ENCODE measurements at places on chromosomes 6 and 20.

DNA sequence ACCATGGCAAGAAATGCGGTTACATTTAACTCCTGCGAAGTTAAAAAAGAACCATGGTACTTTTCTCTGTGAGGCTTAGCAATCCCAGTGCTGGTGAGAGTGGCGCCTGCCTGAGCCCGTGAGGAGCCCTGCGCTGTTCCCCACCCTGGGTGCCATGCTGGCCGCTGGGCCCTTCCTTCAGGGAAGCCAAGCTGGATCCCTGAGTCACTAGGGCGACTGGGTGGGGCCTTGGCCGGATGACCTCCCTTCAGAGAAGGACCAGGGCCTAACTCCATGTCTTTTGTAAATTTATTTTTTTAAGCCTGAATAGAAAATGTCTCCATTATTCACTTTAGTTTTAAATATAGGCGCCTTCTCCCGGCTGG lies 209.1 kb downstream of the ERMARD start:
- no peak for DNase-seq

DNA sequence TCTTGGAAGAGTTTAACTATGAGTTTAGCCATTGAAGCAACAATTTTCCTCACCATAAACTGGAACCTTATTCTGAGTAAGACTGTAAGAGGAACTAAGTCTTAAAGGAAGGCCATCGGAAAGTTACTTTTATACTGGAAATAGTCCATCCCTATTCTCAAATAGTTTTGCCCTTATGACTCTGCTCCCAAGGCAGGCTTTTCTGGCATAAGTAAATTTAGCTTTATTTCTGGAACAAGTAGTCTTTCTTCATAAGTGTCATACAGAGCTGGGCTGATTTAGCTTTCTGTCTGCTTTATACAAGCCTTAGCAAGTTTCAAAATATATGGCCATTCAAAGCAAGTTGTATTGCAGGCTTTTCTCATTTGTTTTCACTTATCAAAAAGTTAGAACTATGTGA lies 328.1 kb downstream of the HACE1 start:
- no peak for DNase-seq

GRCh38 chr6:146902846-146903245 lies 301.4 kb upstream of the STXBP5 start:
- no peak for DNase-seq

GRCh38 chr6:11497881-11498280 lies 39.7 kb upstream of the TMEM170B start:
- no peak for DNase-seq

GRCh38 chr6:169950558-169950957 lies 199.1 kb downstream of the ERMARD start:
- DNase-seq = peak; percentile 1

DNA sequence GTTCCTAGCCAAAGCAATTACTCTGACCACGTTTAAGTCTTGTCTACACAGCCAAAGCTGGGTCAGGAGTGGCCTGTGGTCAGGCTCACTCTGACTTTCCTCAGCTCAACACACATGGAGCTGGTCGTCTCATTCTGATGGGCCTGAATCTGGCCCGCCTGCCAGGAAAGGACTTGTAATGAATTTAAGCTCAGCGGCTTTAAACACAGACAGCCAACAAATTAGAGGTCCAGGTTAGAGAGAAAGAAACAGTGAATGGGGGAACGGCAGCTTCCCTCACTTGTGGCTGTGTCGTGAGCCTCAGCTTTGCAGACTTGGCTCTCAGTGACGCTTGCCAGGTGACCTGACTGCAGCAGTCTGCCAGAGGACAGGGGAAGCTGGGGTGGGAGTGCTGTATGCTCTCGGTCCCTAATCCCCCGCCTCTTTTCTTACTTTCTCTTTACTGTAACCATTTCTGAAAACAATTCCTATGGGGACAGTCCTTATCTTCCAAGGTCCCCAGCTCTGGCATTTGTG lies 121.9 kb upstream of the AGPAT4 start:
- DNase-seq = no peak

DNA sequence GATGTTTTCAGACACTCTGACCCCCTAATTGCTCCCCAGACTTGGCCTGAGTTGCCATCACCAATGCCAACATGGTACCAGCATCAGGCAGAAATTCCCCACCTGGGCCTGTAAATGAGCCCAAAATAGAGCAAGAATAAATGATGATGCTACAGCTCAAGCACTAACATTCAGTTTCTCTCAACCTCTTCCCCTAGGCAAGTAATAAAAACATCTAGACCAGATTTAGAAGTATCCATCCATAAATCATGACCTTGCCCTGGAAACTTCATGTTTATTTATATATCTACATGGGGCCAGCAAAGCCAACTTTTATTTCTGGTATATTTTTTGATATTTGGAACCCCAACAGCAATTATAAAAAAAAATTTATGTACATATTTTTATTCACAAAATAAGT lies 221.4 kb upstream of the PLN start:
- DNase-seq = no peak

DNA sequence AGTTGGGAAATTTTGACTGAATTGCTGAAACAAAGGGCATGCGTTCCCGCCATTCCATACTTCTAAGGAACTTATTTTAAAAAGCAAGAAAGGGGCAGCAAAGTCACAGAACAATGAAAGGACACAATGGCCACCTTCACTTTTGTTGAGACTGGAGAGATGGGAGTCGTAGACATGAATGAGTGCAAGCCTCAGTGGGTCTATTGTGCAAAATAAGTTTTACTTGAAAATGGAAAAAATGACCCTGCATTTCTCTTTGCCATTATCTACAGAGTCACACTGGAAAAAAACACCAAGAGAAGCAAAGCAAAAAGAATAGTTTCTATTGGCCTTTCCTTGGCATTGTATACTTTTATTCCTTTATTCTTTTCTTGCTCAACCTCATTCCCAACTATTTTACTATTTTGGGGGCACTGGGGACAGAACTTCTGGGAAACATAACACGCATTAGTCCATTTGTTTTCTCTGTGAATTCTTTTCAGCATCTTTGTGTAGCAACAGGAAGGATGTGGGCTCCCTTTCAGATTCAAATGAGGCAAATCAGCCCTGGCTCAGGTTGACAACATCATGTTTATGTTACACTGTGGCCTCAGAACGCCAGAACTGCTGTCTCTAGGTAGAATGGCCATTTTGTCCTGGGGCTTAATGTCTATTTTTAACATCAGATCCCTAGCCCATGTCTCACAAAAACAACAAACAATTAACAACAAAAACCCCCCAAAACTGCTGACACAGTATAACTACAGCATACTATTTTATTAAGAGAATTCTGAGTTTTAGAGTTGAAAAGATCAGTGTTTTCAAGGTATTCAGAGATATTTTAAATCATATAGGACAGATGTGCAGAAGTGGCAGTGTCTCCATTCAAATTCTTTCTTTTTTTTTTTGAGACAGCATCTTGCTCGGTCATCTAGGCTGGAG lies 122.2 kb downstream of the FYN start:
- no peak for DNase-seq

- no peak for DNase-seq
Measured at GRCh38 chr6:156794546-156795354, 17.6 kb downstream of the ARID1B start.

GRCh38 chr6:8556370-8557013 lies 121.1 kb upstream of the SLC35B3 start:
- peak; percentile 29 for DNase-seq

GRCh38 chr6:44012078-44012493 lies 115.2 kb downstream of the MRPL14 start:
- no peak for DNase-seq

GRCh38 chr6:136862662-136863061 lies 40.3 kb downstream of the PEX7 start:
- no peak for DNase-seq

- DNase-seq = no peak
Measured at GRCh38 chr6:44007818-44008621, 119.2 kb downstream of the MRPL14 start.

DNA sequence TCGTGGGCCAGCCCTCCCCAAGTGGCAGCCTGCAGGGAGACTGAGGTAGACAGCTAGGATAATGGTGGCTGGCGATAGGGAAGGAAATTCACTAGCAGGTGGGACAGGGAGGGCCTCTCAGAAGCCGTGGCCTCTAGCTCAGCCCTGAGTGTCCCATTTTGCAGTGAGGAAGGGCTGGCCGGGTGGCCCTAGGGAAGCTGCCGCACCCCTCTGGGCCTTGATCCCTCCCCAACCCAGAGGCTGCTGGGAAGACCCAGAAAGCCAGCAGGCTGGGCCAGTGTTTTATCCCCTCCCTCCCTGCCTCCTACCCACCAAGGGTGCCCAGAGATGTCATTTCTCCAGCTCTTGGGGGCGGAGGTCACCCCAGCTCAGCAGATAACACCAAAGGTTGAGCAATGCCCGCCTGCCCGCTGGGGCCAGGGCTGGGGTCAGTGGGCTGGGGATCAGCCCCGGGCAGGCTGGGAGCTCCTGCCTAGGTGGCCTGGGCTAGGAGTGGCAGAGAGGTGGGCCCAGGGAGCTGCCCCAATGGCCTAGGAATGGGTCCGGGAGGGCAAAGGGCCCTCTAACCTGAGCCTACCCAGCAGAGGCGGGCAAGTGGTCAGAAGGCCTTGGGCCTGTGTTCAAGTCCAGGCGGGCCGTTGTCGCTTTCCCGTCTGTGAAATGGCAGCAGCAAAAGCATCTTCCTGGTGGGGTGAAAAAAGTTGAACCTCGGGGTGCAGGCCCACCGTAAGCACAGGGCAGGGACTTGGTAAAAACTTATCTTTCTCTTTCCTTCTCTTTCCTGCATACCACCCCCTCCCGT lies 1.6 kb upstream of the CEBPB start:
- DNase-seq = no peak

DNA sequence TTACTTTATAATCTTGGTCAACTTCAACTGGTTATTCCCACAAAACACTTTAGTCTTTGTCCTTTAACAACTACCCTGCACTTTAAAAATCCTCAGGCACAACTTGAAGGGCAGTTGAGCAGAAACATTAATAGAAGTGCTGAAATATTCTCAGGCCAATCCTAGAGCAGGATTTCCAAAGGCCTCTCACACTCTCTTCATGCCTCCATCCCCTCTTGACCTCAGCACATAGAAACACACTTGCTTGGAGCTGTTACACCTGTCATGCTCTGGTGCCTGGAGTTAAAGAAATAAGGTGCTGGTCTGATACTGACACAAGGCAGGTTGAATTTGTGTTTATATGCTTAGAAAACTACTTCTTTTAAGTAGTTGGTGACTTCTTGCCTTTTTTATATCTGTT lies 618.8 kb upstream of the POU3F2 start:
- no peak for DNase-seq

- DNase-seq = no peak
Measured at GRCh38 chr6:64294034-64294433, 658.4 kb downstream of the PHF3 start.

DNA sequence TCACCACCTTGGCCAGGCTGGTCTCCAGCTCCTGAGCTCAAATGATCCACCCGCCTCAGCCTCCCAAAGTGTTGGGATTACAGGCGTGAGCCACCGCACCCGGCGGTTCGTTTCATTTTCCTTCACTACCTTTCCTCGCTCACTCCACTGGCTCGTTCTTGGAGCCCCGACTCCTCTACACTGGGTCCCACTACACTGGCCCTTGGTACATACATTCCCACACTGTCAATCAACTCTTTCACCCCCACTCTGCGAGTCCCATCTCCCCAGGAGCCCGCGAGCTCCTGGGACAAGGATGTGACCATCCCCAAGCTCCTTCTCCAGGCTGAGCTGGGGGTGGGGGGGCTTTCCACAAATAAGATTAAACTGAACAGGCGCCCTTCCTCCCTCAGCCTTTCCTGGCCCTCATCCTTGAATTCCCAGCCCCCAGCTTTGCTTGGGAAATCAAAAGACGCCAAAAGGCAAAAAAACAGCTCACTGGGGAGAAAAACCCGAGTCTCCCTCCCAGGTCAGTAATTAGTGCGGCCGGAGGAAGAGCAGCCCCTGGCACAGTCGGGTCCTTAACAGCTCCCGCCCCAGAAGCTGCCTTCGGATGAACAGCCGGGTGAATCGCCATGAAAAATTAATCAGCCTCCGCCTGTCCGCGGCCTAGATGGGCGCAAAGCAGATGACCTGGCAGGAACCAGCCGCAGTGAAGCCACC lies 42.8 kb upstream of the LY86 start:
- DNase-seq = no peak

DNA sequence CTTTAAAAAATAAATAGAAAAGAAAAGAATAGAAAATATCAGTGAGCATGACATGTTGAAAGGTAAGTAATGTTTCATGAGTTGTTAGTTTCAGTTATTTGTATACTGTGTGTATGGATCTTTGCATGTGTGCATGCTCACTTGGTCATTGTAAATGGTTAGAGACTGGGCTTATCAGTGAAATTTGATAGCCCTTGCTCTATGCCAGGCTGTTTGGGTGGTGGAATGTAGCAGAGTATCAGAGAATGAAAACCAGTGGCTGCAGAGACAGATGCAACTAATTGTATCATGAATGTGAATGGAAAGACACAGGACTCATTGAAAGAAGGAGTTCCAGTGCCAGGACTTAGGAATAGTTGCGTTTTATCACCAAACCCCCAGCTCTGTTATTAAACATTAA lies 4.2 kb downstream of the GSTA2 start:
- DNase-seq = no peak

GRCh38 chr6:9566096-9566495 lies 848.8 kb downstream of the TFAP2A start:
- no peak for DNase-seq

- DNase-seq = no peak
Measured at GRCh38 chr20:41029150-41029901, 704 bp downstream of the TOP1 start.

DNA sequence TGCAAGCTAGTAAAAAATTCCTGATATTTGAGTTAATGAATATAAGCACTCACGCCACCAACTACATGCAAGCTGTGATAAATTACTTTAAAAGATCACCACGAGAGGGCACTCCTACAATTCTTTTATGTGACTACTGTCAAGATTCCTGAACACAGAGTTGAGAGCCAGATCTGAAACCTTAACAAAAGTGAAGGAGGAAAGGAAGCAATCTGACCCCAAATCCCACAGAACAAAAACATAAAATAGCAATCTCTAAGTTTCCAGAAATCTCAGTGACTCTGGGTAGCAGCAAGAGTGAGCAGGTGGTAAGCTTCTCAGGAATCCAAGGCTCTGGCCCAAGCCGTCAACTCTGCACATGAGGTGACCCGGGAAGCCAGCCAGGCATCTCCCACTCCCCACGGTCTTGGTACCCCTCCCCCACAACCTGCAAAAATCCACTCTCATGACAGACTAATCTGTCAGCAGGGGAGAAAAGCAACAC lies 55.1 kb downstream of the STAU1 start:
- peak; percentile 33 for DNase-seq

DNA sequence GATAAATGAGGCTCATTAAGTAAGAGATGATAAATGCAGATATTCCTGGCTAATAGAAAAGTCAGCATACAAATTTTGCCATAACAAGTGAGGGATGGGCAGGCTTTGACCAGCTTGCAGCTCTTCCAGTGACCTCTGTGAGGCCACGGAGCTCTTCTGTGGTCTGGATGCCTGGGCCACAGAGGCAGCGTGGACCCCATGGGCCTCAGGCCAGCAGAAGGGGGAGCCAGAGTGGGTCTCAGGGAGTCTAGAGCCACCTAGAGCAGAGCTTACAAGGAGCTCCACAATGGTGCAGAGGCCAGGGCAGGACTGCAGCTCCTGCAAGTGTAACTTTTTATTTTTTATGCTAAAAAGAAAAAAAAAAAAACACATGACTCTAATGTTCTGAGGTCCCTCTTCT lies 165.1 kb downstream of the ARID1B start:
- DNase-seq = no peak
